ENCODE measurements at places on chromosomes 16 and 17.

GRCh38 chr17:39607057-39607850 lies 466 bp downstream of the NEUROD2 start:
- no peak for DNase-seq

- DNase-seq, result no peak
Measured at GRCh38 chr17:59423137-59423724, 91.8 kb downstream of the YPEL2 start.

- DNase-seq, result no peak
Measured at GRCh38 chr17:67686241-67686640, 31.5 kb upstream of the NOL11 start.

DNA sequence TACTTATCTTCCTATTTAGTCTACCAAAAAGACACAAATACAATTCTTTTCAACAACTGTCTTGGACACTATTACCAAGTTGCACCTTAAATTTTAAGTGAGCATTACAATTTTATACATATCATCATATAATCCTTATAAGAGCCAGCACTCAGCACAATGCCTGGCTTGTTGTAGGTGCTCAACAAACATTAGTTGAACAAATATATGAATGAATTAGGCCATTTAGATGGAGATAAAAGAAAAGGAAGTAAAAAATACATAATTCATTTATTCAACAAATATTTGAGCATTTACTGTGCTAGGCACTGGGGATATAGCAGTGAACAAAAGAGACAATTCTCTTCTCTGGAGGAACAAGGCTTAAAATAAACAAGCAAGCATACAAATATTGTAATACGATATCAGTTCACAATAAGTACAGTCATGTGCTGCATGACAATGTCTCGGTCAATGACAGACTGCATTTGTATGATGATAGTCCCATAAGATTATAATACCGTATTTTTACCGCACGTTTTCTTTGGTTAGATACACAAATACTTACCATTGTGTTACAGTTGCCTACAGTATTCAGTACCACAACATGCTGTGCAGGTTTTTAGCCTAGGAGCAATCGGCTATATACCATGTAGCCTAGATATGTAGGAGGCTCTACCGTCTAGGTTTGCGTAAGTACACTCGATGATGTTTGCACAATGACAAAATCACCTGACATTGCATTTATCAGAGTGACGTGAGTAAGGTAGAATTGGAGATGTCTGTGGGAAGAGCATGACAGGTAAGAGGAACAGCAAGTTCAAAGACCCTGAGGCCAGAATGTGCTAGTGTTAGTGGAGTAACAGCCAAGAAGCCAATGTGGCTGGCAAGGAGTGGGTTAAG lies 86.4 kb upstream of the HS3ST2 start:
- DNase-seq, result no peak

DNA sequence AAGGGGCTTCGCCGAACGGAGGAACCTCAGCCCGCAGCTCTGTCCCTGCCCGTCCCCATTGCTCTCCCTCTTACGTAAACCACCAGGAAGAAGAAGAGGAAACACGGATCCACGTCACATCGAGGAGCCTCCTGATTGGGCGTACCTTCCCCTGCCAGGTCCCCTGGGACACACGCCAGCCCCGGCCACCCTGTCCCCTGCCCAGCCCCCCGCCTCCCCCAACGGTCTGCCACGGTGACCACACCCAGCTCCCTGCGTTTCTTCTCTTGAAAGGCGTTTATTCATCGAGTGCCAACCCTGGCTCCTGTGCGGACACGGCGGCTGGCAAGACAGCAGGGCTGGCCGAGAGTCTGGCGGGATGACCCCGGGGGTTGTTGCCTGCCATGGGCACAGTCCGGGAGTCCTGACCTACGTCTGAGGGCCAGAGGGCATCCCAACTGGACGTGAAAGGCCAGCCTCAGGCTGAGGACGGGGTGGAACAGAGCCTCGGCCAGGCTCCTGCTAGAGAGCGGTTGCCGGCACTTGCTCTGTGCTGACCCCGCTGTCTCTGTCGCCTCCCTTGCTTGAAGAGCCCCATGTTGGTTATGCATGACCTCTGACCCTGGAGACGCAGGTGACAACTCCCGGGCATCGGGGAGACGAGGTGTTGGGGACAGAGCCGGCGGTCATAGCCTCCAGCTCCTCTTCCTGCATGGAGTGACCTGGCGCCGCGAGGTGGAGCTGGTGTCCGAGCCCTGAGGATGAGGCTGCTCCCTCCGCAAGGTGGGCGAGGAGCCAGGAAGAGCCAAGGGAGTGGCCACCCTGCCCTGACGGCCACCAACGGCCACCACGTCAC lies 40.5 kb upstream of the ACSF3 start:
- DNase-seq, result no peak

DNA sequence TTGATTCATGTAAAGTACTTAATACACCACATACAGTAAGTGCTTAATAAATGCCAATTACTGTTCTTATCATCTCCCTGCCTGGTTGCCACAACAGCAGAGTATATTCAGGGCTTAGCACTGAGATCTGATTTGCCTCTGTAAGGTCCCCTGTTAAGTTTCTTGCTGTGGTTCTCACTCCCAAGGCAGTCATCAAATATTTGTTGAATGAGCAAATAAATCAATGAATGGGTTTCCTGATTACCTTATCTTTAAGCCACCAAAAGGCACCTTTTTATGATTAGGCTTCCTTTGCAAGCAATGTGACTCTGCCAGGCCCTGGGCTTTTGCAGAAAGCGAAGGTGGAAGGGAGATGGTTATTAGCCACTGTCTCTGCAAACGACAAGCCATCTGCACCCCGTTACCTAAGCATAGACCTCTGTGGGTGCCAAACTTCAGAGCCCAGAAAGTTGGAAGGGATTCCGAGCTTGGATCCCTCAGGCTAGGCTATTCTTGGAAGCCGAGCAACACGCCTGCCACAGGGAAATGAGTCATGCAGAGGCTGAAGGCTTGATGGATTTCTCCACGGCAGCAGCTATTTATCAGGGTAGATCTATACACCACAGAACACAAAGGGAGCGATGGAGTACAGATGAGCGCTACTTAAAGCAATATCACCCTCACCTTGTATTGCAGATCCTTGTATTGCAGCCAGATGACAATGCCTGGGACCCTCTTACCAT lies 102.0 kb downstream of the GRIN2A start:
- no peak for DNase-seq

DNA sequence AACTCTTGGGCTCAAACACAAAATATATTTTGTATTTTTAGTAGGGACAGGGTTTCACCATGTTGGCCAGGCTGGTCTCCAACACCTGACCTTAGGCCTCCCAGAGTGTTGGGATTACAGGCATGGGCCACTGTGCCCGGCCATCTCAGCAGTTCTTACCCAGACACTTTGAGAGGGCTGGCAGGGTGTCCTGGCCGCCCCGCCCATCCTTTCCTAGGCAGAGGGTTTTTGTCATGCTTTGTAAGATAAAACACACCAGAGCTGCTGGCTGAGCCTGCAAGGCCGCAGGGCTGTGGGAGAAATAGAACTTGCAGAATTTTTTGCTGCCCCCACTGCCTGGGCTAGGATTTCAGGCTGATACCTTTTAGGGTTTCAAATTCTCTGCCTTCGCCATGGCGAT lies 8.7 kb downstream of the PPL start:
- DNase-seq, result no peak

DNA sequence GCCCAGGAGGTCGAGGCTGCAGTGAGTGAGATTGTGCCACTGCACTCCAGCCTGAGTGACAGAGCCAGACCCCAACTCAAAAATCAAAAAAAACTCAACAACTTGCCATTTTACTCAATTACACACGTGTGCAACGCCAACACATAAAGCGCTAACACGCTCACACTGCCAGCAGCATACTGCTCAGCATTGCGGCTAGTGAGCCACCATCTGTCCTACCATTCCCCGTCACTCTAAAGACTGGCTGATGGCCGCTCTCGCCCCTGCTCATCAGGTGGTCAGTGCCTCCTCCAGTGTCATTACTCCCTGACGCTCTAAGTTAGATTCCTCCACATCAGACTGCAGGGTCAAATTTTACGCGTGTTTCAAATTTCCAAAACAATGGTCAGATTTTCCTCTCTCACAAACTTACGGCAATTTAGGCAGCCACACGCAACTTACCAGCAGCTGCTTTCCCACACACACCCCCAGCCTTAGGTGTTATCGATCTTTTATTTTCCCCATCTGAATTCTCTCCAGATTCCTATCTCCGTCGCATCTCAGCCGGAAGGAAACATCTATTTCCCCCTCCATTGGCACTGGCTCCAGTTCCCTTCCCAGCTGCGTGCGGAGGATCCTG lies 240.8 kb downstream of the C16orf95 start:
- no peak for DNase-seq

- DNase-seq, result no peak
Measured at GRCh38 chr16:78897299-78897698, 703.2 kb downstream of the MAF start.

GRCh38 chr17:49570540-49571242 lies 5.0 kb upstream of the NXPH3 start:
- DNase-seq, result no peak

GRCh38 chr16:50763211-50763610 lies 21.3 kb downstream of the CYLD start:
- no peak for DNase-seq

DNA sequence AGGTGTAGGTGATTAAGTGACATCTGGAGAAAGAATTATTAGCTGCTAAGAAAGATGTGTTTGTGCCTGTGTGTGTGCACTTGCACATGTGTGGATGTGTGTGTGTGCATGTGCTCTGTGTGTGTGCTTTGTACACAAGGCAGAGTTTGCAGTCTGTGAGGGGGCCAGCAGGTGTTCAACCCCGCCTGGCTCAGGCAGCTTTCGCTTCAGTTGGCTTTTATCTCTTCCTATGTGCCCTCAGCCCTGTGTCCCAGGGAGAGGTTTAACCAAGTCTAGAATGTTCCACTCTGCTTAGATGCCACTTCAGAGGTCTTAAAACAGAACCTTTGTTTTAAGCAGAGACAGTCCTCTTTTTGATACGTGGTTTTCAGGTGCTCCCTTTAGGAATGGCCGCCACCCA lies 58.8 kb downstream of the CDH13 start:
- no peak for DNase-seq

GRCh38 chr16:88303890-88304819 lies 78.6 kb upstream of the ZNF469 start:
- no peak for DNase-seq

- no peak for DNase-seq
Measured at GRCh38 chr16:48558371-48558841, 51.6 kb downstream of the N4BP1 start.

GRCh38 chr17:19756546-19756945 lies 8.4 kb upstream of the ALDH3A1 start:
- no peak for DNase-seq

DNA sequence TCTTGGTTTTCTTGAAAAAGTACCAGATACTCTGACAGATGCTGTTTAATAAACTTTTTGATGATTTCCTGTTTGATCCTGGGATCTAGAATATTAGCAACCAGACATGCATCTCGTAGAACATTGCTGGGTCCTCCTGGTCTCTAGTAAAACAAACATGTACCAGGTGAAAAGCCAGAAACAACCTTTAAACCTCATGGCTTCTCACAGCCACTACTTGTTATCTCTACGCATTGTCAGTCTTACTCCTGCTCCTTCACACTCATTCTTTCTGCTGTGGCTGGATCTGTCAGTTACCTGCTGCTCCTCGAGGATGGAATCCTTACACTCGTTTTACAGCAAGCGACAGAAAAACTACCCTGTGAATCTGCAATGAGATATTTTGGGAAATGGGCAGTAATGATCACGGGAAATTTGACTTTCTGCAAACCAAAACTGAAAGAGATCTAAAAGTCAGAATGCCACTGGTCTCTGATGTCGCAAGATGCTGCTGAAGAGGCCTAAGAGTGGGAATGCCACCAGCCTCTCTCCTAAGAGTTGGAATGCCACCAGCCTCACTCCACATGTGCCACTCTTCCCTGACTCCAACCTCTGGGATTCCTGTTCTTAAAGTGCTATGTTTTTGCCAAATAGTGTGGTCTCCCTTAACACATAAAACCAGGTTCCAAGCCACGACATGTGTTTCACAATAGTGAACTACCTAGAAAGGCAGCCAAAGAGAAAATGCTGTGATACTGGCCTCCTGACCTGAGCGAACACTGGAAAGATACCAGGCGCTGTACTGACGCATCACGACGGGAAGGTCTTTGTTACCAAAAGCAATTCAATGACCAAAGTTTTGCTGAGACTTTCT lies 86.3 kb downstream of the VPS53 start:
- DNase-seq, result no peak

DNA sequence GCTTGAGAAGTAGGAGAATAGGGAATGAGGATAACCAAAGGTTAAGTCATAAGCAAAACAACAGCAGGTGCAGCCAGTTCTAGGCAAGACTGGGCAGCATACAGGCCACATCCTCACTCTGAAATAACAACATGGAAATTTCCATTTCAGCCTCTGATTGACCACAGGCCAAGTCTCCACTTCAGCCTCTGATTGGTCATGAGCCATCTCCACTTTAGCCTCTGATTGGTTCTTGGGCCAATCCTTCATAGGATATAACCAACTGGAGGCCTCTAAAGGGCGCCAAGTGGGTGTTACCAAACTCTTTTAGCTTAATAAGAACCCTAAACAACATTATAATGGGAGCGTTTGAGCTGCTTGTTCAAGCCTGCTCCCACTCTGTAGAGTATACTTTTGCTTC lies 512.0 kb downstream of the NPIPA7 start:
- no peak for DNase-seq

- no peak for DNase-seq
Measured at GRCh38 chr17:39933912-39934311, 6.4 kb downstream of the LRRC3C start.

DNA sequence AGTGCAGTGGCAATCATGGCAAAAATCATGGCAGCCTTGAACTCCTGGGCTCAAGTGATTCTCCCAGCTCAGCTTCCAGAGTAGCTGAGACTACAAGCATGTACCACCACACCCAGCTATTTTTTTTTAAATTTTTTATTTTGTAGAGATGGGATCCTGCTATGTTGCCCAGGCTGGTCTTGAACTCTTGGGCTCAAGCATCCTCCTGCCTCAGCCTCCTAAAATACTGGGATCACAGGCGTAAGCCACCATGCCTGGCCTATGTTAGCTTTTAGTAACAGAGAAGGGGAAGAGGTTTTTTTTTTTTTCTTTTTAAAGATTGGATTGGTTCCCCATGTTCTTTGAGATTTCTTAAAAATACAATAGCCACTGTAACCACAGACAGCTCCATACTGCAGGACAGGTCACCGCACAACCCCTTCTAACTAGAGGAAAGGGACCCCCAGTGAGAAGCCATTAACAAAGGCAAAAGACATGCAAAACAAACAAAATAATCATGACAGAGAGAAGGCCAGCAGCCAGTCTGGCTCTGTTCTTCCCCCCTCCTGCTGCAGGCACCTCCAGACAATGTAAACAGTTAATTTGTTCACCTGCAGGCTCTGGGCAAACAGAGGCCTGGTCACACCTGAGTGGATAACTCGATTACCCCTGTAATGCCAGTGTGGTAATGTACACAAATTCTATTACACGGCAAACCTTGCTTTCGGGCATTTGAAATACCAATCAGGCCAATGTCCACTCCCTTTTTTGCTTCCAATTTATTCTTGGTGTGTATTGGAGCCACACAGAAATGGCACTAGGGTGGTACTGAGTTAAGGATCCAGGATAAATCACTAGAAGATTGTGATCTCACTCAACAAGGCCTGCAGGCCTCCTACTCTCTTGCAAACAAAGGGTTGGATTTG lies 52.9 kb downstream of the SNX11 start:
- DNase-seq, result no peak
